ENCODE measurements at places on chromosomes 3 and 15.
A peak's percentile ranks its signal among the peaks of the same experiment; 100 is the strongest.

DNA sequence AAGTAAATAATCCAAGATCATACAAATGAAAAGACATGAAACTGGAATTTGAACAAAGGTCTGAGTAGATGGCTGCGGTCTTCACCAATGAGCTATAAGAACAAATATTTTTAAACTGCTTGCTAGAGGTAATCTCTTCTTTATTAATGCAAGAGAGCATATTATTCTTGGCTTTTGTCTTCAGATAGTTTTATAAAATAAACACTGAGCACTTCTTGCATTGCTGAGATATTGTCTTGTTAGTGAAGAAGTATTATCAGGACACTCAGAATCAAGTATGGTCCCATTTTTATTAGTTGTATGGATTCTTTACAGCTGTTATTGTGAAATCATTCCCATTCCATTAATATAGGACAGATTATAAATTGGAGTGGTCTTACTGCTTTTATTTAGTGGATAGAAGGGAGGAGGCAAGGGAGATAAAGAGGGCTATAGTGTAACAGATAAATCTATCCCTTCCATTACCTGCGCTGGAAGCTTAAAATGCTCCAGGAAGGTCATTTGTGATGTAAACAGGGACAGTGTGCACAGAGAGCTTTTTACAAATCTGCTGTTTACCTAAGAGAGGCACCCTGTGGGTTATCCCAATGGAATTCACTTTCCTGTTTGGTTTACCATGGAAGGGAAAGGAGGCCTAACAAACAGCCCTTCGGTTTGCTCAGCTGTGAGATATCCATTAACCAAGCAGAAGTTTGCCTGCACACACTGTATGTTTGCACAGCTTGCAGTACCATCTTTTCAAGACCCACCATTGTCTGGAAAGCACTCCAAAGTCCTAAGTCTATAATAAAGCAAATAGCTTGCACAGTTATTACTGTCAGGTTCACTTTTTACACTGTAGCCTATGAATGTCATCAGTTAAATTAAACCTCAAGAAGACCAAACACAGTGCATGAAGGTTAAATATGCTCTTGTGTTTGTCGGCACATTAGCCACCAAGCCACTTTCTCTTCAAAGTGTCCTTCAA lies 347.7 kb upstream of the TGFBR2 start:
- no peak for DNase-seq

DNA sequence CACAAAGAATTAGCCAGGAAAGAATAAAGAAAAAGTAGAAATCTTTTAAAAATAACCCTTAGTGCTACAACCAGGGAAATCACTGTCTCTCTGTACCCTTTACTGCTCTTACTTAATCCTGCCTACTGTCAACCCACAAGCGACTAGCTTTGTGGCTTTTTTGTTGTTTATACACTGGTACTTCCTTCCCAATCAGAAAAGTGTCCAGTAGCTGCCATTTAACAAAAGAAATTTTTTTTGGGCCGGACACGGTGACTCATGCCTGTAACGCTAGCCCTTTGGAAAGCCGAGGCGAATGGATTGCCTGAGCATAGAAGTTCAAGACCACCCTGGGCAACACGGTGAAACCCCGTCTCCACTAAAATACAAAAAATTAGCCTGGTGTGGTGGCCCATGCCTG lies 13.8 kb upstream of the FAM219B start:
- DNase-seq = no peak

DNA sequence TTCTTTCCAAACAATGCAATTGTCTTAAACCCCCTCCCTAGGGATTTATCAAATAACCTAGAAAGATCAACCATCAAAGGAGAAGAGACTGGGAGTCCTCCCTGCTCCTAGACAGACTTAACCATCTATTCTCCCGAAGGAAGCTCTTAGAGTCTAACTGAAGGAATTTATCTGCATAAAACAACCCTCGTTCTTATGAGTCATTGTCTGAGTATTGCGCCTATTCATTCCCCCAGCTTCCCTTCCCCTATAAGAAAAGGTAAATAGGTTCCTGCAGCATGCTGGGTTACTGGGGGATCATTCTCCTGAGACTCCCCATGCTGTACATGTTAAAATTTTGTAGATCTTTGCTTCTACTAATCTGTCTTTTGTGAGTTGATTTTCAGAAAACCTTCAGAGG lies 412.7 kb downstream of the OCA2 start:
- DNase-seq = peak; percentile 3

- DNase-seq = no peak
Measured at GRCh38 chr15:95267481-95267880, 1036.1 kb downstream of the MCTP2 start.

- DNase-seq = no peak
Measured at GRCh38 chr3:56775838-56776555, 25.8 kb downstream of the ARHGEF3 start.

- peak; percentile 71 for DNase-seq
Measured at GRCh38 chr15:101684384-101684783, 32.2 kb upstream of the TM2D3 start.

DNA sequence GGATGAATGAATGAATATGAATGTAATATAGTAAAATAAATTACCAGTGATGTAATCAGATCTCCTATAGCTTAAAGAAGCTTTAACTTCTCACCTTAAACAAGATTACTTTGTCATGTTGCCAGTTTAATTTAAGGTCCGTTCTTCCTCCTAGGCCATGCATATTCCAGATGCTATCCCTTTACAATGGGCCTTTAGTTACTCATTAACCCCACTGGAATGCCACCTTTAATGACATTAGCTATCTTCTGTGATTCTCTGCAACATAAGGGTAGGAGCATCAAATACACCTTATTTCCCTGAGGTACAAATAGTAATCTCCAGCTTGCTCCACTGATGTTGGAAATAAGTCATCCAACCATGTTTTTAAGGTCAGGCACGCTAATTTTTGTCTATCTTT lies 63.0 kb upstream of the TIMP4 start:
- DNase-seq = no peak

DNA sequence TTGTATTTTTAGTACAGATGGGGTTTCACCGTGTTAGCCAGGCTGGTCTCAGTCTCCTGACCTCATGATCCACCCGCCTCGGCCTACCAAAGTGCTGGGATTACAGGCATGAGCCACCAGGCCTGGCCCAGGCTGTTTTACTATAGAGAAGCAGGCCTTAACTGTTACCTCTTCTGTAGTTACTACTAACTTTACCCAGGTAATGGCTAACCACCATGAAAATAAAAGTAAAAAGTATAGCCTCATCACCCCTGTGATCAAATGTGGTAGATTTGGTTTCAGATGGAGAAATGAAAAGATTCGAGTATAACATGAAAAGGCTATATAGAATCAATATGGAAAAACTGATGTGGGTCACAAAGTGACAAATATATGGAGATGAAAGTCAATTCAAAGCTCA lies 210.1 kb downstream of the CD47 start:
- no peak for DNase-seq

DNA sequence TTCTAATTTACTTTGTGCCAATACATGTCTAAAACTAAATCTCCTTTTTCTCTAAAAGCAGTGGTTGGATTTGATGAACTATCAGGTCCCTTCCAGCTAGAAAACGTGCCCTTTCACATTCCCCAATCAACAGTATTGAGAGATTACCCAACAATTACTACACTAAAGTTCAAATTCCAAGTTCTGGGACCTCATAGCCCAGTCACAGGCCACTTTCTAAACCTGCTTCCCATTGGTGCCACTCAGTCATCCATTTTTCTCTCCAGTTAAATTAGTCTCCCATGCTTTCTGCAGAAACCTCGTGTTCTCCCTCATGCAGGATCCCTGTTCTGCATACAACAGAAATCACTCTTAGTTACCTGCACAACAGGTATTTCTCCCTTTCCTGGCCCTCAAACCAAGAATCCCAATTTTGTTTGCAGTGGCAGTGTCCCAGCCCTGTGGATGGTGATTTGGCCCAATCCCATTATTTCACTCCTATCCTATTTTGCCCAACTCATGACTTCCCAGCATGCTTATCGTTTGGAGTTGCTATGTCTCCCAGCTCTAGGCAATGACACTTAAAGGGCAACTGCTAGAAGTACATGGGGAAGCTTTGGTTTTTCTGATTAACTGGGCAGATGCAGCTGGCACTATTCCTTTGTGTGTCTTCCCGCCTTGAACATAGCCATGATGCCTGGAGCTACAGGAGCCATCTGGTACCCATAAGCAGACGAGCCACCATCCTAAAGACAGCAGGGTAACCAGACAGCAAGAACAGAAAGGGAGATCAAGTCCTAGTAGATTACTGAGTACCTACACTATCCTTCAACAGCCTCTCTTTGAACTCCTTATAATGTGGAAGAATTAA lies 224.2 kb downstream of the MINAR1 start:
- no peak for DNase-seq

GRCh38 chr3:122947196-122947595 lies 80.4 kb downstream of the SEMA5B start:
- DNase-seq = no peak

- no peak for DNase-seq
Measured at GRCh38 chr3:99066863-99067262, 165.4 kb upstream of the DCBLD2 start.

DNA sequence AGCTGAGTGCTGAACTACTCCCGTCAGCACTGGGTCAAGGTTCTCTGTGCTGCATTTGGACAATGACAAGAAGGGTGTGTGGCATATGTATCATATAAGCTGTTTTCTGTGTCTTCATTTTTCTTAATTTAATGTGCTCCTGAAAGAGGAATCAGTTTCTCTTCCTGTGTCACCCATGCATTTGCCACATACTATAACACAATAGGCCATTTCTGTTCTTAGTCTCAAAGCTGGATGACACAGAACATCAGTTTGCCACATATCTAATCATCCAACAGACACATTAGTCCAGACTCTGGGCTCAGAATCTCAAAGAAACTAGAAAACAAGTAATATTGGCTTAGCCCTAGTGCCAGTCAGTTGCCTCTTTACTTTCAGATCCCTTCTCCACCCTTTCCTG lies 34.1 kb downstream of the CEP19 start:
- no peak for DNase-seq

DNA sequence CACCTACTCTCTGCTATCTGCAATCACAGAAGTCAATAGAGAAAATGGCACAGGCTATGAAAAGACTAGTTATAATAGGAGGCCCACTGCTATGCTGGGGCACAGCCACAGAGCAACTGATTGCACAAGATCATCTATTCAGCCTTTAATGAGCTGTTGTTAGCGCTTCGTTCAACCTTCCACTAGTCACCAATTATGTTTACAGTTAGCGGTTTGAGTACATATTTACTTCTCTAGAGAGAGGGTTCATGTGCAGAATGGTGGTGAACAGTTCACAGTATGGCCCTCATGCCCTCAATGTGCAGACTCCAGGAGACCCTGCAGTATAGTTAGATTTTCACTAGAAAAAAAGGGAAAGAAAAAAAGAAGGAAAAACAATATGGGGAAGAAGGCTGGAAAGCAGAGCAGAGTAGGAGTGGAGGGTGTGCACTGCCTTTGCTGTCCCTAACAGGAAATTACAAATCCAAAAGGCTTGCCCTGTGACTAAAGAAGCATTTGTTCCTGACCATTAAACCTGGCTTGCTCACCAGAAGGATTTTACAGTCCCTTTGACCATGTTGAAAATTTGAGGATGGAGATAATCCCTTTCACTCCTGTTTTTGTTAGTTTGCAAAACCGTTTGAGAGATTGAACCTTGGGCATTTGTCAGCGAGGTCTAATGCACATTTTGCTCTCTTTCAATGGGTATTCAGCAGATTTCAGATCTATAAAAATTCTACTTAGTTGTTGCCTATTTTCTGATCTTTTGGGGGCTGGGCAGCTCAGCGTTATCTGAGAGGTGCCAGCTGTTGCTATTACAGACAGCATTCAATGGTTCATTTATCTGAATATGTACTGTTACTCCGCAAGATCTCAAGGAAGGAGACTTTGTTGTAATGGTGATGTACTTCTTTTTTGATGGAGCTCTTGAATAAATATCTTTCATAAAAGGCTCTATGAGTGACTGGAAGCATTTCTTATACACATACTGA lies 296.1 kb downstream of the LSAMP start:
- DNase-seq = peak; percentile 16

GRCh38 chr15:85625856-85626255 lies 168.9 kb downstream of the KLHL25 start:
- no peak for DNase-seq

GRCh38 chr3:134654031-134654430 lies 3.2 kb upstream of the KY start:
- no peak for DNase-seq

GRCh38 chr3:104460477-104461406 lies 906.0 kb upstream of the ALCAM start:
- peak; percentile 16 for DNase-seq

DNA sequence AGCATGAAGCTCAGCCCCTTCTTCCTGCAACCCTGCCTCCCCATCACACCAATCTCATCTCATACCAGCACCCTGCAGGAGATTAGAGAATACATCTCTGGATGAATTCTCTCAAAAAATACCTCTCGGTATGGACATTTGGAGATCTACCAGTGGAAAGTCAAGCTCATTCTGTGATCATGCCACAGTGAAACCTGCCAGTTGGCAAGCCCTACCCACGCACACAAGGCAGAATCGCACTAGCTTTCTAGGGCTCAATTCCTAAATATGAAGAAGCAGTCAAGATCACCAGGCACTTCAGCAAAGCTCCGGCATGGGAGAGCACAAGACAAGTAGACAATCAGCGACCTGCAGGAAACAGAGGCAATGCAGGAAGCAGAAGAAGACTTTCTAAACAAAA lies 221.2 kb downstream of the NTRK3 start:
- DNase-seq = no peak
